ENCODE measurements at places on chromosomes 4 and X. TPM values are rescaled to one million over a fixed set of nuclear protein-coding genes. Genes with fewer than 3 reads are reported as not detected.

- DNase-seq: no peak
These were observed 8.3 kb upstream of the ASB5 start for GRCh38 chr4:176277162-176277904.

DNA sequence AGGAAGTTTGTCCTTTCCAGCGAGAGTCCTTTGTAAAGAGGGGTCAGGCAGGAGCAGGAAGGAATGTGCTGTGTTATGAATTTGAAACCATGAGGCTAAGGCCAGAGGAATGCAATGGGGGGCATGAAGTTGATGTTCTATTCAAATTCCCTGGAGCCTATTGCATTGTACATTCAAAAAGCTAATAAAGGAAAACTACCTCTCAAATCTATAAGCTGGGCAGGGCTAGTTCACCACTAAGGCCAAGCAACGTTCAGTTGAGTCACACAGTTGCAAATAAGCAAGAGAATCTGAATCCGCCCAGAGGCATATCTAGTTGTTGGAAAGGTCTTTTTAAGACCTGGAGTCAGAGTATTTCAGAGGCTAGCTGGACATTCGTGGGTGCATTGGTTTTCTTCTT, 148.3 kb downstream of the DCTD start:
- no peak for DNase-seq

GRCh38 chrX:110321670-110322069, 3.8 kb upstream of the AMMECR1 start:
- DNase-seq: no peak

TRPC3 gene
- total RNA-seq: not detected

GLOD5 gene
- total RNA-seq: not detected

CENPU gene
- total RNA-seq: 5.4 TPM

TMPRSS11B gene
- not detected for total RNA-seq
